ENCODE measurements at places on chromosomes 6 and 20. TPM values are rescaled to one million over a fixed set of nuclear protein-coding genes. Genes with fewer than 3 reads are reported as not detected.

DNA sequence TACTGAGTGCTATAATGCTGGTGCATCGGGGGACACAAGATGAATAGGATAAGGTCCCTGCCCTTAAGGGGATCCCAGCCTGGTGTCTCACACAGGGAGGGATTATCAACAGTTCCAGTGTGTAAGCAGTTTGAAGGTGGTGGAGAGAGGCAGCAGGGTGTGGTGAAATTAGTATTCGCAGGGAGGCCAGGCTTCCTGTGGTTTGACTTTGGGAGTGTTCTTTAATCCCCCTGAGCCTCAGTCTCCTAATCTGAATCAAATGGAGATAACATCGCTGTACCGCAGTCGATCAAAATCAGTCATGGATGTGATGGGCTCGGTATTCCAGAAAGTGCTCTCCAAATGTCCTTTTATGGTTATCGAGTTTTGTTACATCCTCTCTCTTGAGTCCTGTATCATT, 288.1 kb upstream of the SUPT3H start:
- peaks cover 19% of the 10 kb centered on the region for H3K4me1 ChIP-seq
- no peaks in the 10 kb centered on the region for H3K36me3 ChIP-seq
- DNase-seq = no peak
- no peak overlapping the region for H3K4me3 ChIP-seq
- peaks cover 64% of the 10 kb centered on the region for H3K27me3 ChIP-seq
- H3K27ac ChIP-seq = no peak overlapping the region

DNA sequence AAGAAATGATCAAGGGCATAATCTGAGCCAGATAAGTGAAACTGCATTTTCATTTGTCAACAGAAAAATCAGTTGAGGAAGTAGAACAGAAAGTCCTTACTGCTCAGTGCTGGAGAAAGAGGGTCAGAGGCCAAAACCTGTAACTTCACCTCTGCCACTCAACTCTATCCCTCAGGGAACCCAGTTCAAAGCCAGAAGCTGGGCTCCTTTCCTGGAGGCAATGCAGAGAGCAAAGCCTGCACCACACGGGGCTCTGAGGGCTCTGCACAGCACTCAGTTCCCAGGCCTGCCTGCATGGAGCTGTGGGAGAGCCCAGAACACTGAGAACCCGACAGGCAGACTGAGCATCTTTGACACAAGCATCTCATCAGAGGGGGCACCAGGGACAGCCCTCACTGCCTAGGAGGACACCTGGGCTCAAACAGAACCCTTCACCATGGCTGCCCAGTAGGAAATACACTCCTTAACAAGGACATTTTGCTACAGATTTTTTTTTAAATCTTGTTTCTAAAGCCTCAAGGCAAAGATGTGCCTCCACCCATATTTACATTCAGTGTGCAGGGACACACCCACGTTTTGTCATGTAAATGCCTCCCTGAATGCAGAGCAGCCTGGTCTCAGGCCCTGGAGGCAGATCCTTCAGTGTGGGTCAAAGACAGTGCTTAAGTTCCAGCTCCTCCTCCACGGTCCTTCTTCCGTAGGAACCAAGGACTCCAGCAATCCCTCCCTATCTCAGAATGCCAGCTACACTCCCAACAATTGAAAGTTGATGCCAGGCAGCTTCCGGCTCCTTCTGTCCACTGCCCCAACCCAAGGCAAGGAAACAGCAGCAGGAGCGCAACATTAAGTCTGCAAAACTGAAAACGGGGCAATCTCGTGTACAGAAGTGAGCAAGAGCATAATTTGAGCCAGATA, 6.6 kb downstream of the RNASET2 start:
- peaks cover 9% of the 10 kb centered on the region for H3K4me1 ChIP-seq
- H3K36me3 ChIP-seq = peaks cover 13% of the 10 kb centered on the region
- DNase-seq = no peak
- H3K27ac ChIP-seq = peak overlapping the region; percentile 87

GRCh38 chr6:28537509-28538140, 11.9 kb downstream of the GPX5 start:
- peaks cover 27% of the 10 kb centered on the region for H3K4me1 ChIP-seq
- H3K4me3 ChIP-seq = peak overlapping the region; percentile 91
- H3K27me3 ChIP-seq = peaks cover 17% of the 10 kb centered on the region
- no peaks in the 10 kb centered on the region for H3K36me3 ChIP-seq
- H3K27ac ChIP-seq = peak overlapping the region; percentile 93
- no peak for DNase-seq

DNA sequence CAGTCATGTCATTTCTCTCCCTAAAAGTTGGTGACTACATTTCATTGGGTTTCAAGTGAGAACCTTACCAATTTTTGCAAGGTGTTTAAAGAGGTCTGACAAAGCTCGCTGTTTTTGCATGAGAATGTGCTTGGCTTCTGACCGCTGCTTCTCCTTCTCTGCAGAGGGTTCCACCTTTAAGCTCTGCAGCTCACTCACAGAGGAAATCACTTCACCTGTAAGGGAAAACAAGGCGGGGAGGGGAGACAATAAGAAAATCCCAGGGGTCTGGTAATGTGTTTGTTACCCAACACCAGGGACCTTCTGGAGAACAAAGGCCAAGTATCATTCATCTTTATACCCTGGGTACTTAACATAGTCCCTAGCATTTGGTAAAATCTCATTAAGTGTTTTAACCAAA, 40.0 kb upstream of the LYRM2 start:
- DNase-seq = no peak
- no peaks in the 10 kb centered on the region for H3K27me3 ChIP-seq
- H3K4me3 ChIP-seq = no peak overlapping the region
- no peaks in the 10 kb centered on the region for H3K4me1 ChIP-seq

GRCh38 chr20:45128099-45128498, 3.8 kb upstream of the WFDC12 start:
- no peaks in the 10 kb centered on the region for H3K4me1 ChIP-seq
- no peak overlapping the region for H3K4me3 ChIP-seq
- DNase-seq = no peak
- H3K36me3 ChIP-seq = no peaks in the 10 kb centered on the region
- peak overlapping the region; percentile 42 for H3K27ac ChIP-seq

- no peaks in the 10 kb centered on the region for H3K4me1 ChIP-seq
- H3K27me3 ChIP-seq = no peaks in the 10 kb centered on the region
- no peak overlapping the region for H3K4me3 ChIP-seq
- DNase-seq = no peak
Observed at GRCh38 chr6:138339024-138339423, 38.7 kb upstream of the SMIM28 start.

GRCh38 chr6:115901896-115902295, 158.8 kb downstream of the FRK start:
- no peak overlapping the region for H3K4me3 ChIP-seq
- peaks cover 6% of the 10 kb centered on the region for H3K4me1 ChIP-seq
- no peaks in the 10 kb centered on the region for H3K27me3 ChIP-seq
- no peak overlapping the region for H3K27ac ChIP-seq
- H3K36me3 ChIP-seq = no peaks in the 10 kb centered on the region

DNA sequence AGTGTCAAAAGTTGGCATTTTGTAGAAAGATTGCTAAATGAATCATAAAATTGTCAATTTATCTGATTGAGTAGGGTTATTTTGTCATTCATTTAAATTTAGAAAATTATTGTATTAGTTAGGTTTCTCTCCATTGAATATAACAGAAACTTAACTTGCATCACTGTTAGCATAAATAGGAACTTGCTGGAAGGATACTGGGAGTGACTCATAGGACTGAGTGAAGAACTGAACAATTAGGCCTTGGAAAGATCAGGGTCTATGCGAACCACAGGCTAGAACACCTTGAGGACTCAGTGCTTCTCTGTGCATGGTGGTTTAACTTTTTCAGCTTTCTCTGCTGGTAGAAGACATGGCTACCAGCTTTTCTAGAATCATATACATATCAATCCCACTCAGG, 67.7 kb upstream of the IFNGR1 start:
- no peak overlapping the region for H3K27ac ChIP-seq
- no peak overlapping the region for H3K4me3 ChIP-seq
- H3K4me1 ChIP-seq = no peaks in the 10 kb centered on the region
- peaks cover 8% of the 10 kb centered on the region for H3K27me3 ChIP-seq
- no peak for DNase-seq
- H3K36me3 ChIP-seq = no peaks in the 10 kb centered on the region

GRCh38 chr20:32695089-32695488, 21.3 kb upstream of the C20orf203 start:
- DNase-seq = no peak
- H3K4me3 ChIP-seq = peak overlapping the region; percentile 71
- peak overlapping the region; percentile 89 for H3K27ac ChIP-seq
- no peaks in the 10 kb centered on the region for H3K27me3 ChIP-seq
- H3K36me3 ChIP-seq = peaks cover 11% of the 10 kb centered on the region
- peaks cover 11% of the 10 kb centered on the region for H3K4me1 ChIP-seq

DNA sequence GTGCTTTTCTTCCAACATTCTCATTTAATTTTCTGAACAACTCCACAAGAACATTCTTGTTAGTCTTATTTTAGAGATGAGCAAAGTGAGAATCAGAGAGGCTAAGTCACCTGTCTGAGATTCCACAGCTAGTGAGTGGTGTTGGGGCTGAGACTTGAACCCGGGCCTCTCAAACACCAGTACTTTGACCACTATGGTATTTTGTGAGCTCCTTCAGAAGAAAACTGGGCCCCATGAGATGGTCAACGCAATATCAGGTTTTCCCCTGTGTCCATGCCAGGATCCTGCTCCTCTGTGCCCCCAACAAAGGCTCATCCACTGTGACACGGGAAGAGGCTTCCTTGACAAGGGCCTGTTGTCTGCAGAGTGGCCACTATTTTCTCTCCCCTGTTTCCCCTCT, 51.9 kb downstream of the MAFB start:
- H3K36me3 ChIP-seq = no peaks in the 10 kb centered on the region
- H3K27me3 ChIP-seq = peaks cover 6% of the 10 kb centered on the region
- H3K4me3 ChIP-seq = no peak overlapping the region

- peaks cover 12% of the 10 kb centered on the region for H3K4me1 ChIP-seq
- H3K4me3 ChIP-seq = no peak overlapping the region
- DNase-seq = no peak
- no peak overlapping the region for H3K27ac ChIP-seq
- H3K36me3 ChIP-seq = no peaks in the 10 kb centered on the region
Observed at GRCh38 chr20:11492386-11492785, 425.3 kb upstream of the BTBD3 start.

- no peak overlapping the region for H3K4me3 ChIP-seq
- no peak for DNase-seq
- no peaks in the 10 kb centered on the region for H3K36me3 ChIP-seq
Observed at GRCh38 chr6:129455126-129455769, 254.7 kb downstream of the ARHGAP18 start.

GRCh38 chr6:62167736-62168135, 118.3 kb downstream of the KHDRBS2 start:
- no peak for DNase-seq
- H3K4me1 ChIP-seq = no peaks in the 10 kb centered on the region
- no peak overlapping the region for H3K4me3 ChIP-seq
- no peaks in the 10 kb centered on the region for H3K36me3 ChIP-seq
- H3K27ac ChIP-seq = no peak overlapping the region

DNA sequence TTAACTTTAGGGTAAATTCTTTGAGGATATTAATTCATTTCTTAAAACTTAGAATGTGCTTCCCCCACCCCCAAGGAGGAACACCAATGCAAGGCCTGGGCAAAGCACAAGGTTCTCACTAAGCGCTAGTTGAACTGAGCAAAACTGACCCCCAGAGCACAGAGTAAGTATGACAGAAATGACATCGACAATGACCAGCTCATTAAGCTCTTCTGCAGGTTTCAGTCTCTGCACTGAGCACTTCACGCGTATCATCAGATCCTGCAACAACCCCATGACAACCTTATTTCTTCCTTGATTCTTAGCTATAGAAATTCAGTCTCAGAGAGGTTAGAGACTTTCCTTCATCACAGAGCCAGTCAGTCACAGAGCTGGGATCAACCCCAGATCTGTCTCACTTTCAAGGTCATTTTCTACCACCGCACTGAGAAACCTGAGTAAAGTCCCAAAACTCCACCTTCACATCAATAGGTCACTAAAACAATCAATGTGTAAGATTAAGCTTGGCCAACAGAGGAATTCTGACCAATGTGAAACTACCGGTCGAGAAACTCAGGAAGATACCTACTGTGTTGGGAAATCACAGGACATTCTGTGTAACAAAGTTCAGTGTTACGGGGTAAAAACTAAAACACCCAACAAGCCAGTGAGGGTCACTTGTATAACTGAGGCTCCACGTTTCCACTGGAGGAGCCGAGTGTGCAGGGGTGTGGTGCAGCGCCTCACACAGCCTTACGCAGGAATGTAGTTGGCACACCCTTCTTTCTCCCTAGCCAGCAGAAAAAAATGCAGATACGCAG, 129.0 kb upstream of the FOXQ1 start:
- H3K4me1 ChIP-seq = no peaks in the 10 kb centered on the region
- DNase-seq = no peak
- no peaks in the 10 kb centered on the region for H3K36me3 ChIP-seq
- peak overlapping the region; percentile 66 for H3K27ac ChIP-seq

DNA sequence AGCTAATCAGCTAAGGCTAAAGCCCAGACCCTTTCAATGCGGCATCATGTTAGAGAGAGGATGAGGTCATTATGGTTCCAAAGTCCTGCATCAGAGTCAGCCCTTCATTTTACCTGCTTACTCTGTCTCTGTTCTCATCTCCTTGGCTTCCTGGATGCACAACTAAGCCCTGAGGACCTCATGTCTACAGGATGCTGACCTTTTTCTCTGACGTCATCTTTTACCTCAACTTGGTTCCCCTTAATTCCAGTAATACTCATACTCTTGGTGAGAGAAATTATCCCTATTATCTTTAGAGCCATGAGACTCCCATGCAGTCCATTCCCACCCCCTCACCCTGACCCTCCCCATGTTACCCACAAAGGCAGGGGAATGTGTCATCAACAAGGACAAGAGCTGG, 636.5 kb upstream of the CHD6 start:
- H3K4me1 ChIP-seq = peaks cover 7% of the 10 kb centered on the region
- no peak overlapping the region for H3K27ac ChIP-seq
- H3K27me3 ChIP-seq = peaks cover 57% of the 10 kb centered on the region
- H3K4me3 ChIP-seq = no peak overlapping the region
- H3K36me3 ChIP-seq = no peaks in the 10 kb centered on the region
- DNase-seq = no peak

The FNDC11 gene
- total RNA-seq = 0.52 TPM

The KCTD20 gene
- 51.8 TPM for total RNA-seq

The THEMIS gene
- total RNA-seq = not detected

The ZSCAN23 gene
- total RNA-seq = 11.2 TPM

The ESF1 gene
- 12.6 TPM for total RNA-seq

The ADGRG6 gene
- total RNA-seq = 72.3 TPM

The HLA-DOB gene
- total RNA-seq = 0.88 TPM

The HLA-A gene
- 183 TPM for total RNA-seq
